ENCODE measurements at places on chromosomes 12 and 14.

GRCh38 chr12:120466560-120467315, 2.8 kb downstream of the SRSF9 start:
- no peak for DNase-seq

GRCh38 chr12:60257063-60257462, 661.2 kb downstream of the SLC16A7 start:
- no peak for DNase-seq

- DNase-seq = no peak
Observed at GRCh38 chr12:81992461-81992860, 233.3 kb upstream of the PPFIA2 start.

DNA sequence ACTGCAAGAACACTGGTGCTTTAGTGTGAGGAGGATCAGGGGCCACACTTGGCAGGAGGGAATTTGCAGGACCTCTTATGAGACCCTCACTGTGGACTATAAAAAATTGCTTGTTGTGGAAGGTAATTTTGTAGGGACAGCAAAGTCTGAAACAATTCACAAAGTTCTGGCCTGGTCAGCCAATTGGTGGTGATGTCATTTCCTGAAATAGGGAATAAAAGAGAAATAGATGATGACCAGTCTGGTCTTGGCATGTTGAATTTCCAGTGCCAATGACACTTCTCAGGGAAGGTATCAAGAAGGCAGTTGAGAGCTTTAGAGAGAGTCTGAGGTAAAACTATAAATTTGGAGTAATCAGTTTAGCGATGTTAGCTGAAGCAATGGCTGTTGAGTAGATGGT, 129.3 kb upstream of the LMNTD1 start:
- no peak for DNase-seq

GRCh38 chr12:15534322-15534721, 212.0 kb downstream of the PTPRO start:
- no peak for DNase-seq

- DNase-seq = no peak
Observed at GRCh38 chr12:29051221-29051620, 97.9 kb upstream of the FAR2 start.

DNA sequence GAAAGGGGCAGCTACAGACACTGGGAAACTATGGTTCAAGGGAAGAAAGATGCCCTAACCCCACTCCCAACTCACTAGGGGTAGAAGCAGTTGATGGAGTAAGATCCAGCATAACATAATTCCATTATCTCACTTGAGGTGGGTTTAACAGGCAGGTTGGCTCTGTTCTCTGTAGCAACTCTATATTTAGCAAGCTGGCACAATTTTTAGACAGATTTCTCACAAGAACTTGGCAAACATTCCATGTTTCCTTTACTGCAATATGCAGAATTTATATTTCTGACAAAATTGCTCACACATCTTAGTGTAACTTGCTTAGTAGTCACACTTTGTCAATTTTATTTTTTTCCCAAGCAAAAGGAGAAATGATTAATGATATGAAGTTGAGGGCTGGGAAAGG, 475.4 kb downstream of the RMST start:
- no peak for DNase-seq

- DNase-seq = no peak
Observed at GRCh38 chr12:21718944-21719650, 55.4 kb downstream of the KCNJ8 start.

DNA sequence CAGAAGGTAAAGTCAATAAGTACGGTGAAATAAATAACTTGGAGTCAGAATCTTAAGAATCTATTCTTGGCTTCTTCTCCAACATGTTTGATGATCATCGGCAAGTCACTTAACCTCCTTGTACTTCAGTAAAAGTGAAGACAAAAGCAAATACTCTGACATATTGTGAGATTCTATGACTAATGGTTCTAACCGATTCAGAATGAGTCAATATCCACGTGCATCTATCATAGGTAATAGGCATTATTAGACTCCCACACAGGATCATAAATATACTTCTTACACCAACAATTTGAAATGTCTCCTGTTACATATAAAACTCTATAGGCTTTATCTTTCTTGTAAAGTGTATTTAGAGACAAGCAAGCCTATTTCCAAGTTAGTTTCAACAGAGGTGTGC, 144.4 kb upstream of the ATXN7L3B start:
- no peak for DNase-seq

DNA sequence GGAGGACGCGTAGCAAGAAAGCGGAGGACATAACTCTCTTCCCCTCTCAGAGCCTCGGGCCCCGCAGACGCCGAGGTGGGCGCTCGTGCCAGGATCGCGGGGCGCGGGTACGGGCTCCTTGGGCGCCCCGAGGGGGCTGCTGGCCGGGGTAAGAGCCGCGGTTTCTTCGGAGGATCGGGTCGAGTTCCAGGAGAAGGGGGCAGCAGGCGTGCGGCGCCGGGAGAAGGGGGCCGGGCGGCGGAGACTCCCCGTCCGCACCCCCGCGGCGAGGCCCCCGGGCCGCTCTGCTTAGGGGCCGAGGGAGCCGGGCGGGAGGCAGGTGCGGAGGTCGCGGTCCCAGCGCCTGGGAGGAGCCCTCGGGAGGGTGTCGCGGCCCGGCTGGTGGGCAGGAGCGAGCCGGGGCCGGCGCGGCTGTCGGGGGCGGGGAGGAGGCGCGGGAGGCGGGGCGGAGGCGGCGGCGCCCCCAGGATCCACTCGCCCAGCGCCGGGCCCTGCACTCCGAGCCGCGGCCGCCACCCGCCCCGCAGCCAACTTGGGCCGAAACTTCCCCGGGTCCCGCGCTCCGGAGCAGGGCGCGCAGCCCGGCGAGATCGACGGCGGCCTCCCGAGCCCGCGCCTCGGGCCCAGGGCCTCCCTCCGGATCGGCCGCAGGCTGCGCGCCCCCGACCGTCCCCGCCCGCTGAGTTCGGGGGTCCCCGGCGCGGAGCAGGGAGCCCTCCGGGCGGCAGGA, 64.4 kb downstream of the FBXL14 start:
- DNase-seq = no peak
